Activated T-cell treated with anti-CD3 and anti-CD28 coated beads for 48 hours (primary cell): ENCODE measurements at places on chromosomes 11 and 22.

DNA sequence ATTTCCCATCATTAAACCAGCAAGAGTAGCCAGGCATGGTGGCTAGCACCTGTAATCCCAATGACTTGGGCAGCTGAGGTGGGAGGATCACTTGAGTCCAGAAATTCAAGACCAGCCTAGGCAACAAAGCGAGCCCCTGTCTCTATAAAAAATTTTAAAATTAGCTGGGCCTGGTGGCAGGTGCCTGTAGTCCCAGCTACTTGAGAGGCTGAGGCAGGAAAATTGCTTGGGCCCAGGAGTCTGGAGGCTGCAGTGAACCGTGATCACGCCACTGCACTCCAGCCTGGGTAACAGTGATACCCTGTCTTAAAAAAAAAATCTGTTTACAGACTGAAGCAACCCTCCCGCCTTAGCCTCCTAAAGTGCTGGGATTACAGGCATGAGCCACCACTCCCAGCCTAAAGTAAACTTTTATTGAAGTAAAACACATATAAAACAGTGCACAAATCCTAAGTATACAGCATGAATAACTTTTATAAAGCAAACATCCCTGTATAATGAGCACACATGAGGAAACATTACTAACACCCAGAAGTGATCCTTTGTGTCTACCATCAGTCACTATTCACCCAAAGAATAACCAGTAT, 12.6 kb downstream of the UCP3 start:
- no peak for DNase-seq

- DNase-seq: peak; percentile 12
Observed at GRCh38 chr11:125933030-125933813, 12.6 kb upstream of the VSIG10L2 start.

DNA sequence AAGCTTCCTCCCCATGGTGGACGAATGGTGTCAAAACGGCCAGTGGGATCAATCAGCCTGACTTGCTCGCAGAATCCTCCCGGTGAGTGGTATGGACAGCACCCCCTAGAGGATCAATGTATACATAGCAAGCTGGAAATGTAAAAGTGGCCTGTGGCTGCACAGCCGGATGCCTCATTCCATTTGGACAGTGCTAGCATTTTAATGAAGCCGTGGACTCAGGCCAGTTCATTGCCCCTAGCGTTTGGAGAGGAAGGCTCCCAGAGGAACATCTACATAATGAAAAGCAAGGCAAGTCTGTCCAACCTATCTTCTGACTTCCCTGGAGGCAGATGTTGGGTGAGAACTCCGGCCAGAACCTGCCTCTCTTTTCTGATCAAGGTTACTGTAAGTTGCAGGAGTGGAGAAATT, 942.3 kb downstream of the NTM start:
- DNase-seq: no peak

- DNase-seq: no peak
Observed at GRCh38 chr11:12086271-12087074, 23.9 kb upstream of the MICAL2 start.

DNA sequence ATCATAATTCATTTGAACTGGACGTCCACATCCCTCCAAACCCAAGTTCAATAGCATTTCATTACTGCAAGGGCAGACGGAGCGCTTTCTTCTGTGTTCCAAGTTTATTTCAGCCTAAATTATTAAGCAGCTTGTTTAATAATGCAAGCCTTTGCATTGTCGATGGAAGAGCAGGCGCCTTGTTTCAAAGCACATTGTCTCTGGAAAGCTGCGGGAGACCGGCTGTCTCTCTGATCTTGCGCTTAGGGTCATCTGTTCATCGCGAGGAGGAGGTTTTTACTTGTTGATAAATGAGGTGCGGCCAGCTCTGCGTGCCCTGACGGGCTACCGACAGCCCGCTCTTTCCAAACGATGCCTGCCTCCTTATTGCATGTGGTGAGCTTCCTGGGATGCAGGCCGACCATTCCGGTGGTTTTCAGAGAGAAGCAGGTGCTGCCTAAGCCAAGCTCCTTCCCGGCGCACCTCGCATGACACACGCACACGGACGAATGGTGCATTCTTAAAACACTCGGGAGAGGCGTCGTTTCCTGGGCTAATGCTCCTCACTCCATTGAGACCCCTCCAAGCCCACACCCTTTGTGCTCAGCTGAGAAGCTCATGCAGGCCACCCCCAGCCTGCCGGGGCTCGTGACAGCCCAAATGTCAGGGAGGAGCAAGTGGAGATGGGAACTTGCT, 456.9 kb downstream of the BRD1 start:
- no peak for DNase-seq
